ENCODE measurements at places on chromosomes 11 and 22. TPM values are rescaled to one million over a fixed set of nuclear protein-coding genes. Genes with fewer than 3 reads are reported as not detected.

Gene OR8D1
- not detected for polyA plus RNA-seq

Gene PRRG4
- polyA plus RNA-seq, result 0.90 TPM

Gene P4HA3
- 2.1 TPM for polyA plus RNA-seq

Gene SLC5A12
- polyA plus RNA-seq, result not detected

Gene INS
- polyA plus RNA-seq, result not detected

Gene GRIK4
- polyA plus RNA-seq, result 2.4 TPM

Gene TRIM29
- polyA plus RNA-seq, result 2.5 TPM

Gene LARGE1
- 10.1 TPM for polyA plus RNA-seq

Gene CEP126
- polyA plus RNA-seq, result 0.85 TPM

Gene PDE2A
- 26.1 TPM for polyA plus RNA-seq

Gene CCDC15
- 2.3 TPM for polyA plus RNA-seq

Gene SLC35E4
- 3.0 TPM for polyA plus RNA-seq

Gene APIP
- 18.4 TPM for polyA plus RNA-seq

Gene ANKK1
- polyA plus RNA-seq, result 0.12 TPM

Gene HPS4
- polyA plus RNA-seq, result 25.0 TPM

Gene RAG2
- polyA plus RNA-seq, result not detected

Gene CD3E
- 1.7 TPM for polyA plus RNA-seq

Gene TMEM45B
- polyA plus RNA-seq, result 4.7 TPM

Gene PTGDR2
- polyA plus RNA-seq, result 1.3 TPM

Gene HBE1
- not detected for polyA plus RNA-seq

Gene CSRP3
- not detected for polyA plus RNA-seq

Gene CNIH2
- 146 TPM for polyA plus RNA-seq

Gene OR5B21
- not detected for polyA plus RNA-seq

Gene CAVIN3
- polyA plus RNA-seq, result 3.7 TPM

Gene C11orf98
- 103 TPM for polyA plus RNA-seq

Gene EHF
- 0.22 TPM for polyA plus RNA-seq

Gene NXPE2
- not detected for polyA plus RNA-seq

Gene MAJIN
- polyA plus RNA-seq, result not detected

Gene SORL1
- polyA plus RNA-seq, result 29.0 TPM

Gene CALCA
- not detected for polyA plus RNA-seq

Gene TRIM44
- polyA plus RNA-seq, result 39.8 TPM

Gene OR51B4
- not detected for polyA plus RNA-seq

Gene SCGB1C1
- not detected for polyA plus RNA-seq

Gene FBXO3
- 15.6 TPM for polyA plus RNA-seq

Gene ANGPTL5
- polyA plus RNA-seq, result not detected

Gene ACRV1
- polyA plus RNA-seq, result 1.4 TPM

Gene LINC01488
- not detected for polyA plus RNA-seq

Gene SLC17A6
- 0.41 TPM for polyA plus RNA-seq

Gene SNX19
- polyA plus RNA-seq, result 62.4 TPM

Gene PGA5
- polyA plus RNA-seq, result not detected

Gene GPR83
- polyA plus RNA-seq, result 3.4 TPM

Gene CRYBB2
- polyA plus RNA-seq, result not detected

Gene IL10RA
- polyA plus RNA-seq, result 2.6 TPM

Gene NUP160
- 12.8 TPM for polyA plus RNA-seq

Gene KRTAP5-1
- polyA plus RNA-seq, result not detected

Gene ZC3H12C
- polyA plus RNA-seq, result 2.5 TPM

Gene NLRP6
- polyA plus RNA-seq, result not detected

Gene DDX17
- 88.0 TPM for polyA plus RNA-seq

Gene TRIM6
- polyA plus RNA-seq, result 0.14 TPM

Gene OR4A16
- not detected for polyA plus RNA-seq

Gene KCNQ1
- polyA plus RNA-seq, result 13.4 TPM

Gene DEFB108B
- polyA plus RNA-seq, result not detected

Gene OSBP
- polyA plus RNA-seq, result 41.9 TPM

Gene APOBEC3A
- not detected for polyA plus RNA-seq

Gene CARD10
- polyA plus RNA-seq, result 3.7 TPM

Gene OR51M1
- polyA plus RNA-seq, result not detected
